ENCODE measurements at places on chromosomes 11 and 22. TPM values are rescaled to one million over a fixed set of nuclear protein-coding genes. Genes with fewer than 3 reads are reported as not detected.

The AMOTL1 gene
- 61.1 TPM for total RNA-seq

The BATF2 gene
- 1.3 TPM for total RNA-seq

The WNT7B gene
- not detected for total RNA-seq

The P2RX6 gene
- 3.5 TPM for total RNA-seq

The DDX25 gene
- total RNA-seq, result 0.14 TPM

The IL17REL gene
- total RNA-seq, result not detected

The TEX54 gene
- not detected for total RNA-seq

The DPP3 gene
- 13.6 TPM for total RNA-seq

The CALCA gene
- total RNA-seq, result not detected

The DDIAS gene
- 0.58 TPM for total RNA-seq

The TRIM3 gene
- total RNA-seq, result 9.0 TPM

The SCUBE2 gene
- total RNA-seq, result 1.8 TPM

The CARD18 gene
- 0.63 TPM for total RNA-seq

The KIAA0930 gene
- 18.6 TPM for total RNA-seq

The OSBP2 gene
- total RNA-seq, result 22.2 TPM

The OR52E5 gene
- not detected for total RNA-seq

The CSNK2A3 gene
- total RNA-seq, result 1.4 TPM

The RANGAP1 gene
- total RNA-seq, result 36.4 TPM

The KCNK4 gene
- total RNA-seq, result not detected

The ST3GAL4 gene
- total RNA-seq, result 61.7 TPM

The OR51B4 gene
- total RNA-seq, result not detected

The C11orf87 gene
- 0.14 TPM for total RNA-seq

The MMP3 gene
- not detected for total RNA-seq

The GP1BB gene
- total RNA-seq, result not detected

The MYOD1 gene
- total RNA-seq, result not detected

The KRTAP5-7 gene
- total RNA-seq, result not detected

The SLC7A4 gene
- 0.25 TPM for total RNA-seq

The RIC3 gene
- total RNA-seq, result 12.9 TPM

The GRM5 gene
- not detected for total RNA-seq

The CWC15 gene
- 71.6 TPM for total RNA-seq

The OR8A1 gene
- not detected for total RNA-seq

The FLRT1 gene
- 0.44 TPM for total RNA-seq

The USH1C gene
- total RNA-seq, result not detected

The FJX1 gene
- 0.88 TPM for total RNA-seq

The OR4C3 gene
- total RNA-seq, result not detected

The CASP4 gene
- total RNA-seq, result 13.9 TPM

The DNAJB13 gene
- total RNA-seq, result not detected

The OR8G5 gene
- total RNA-seq, result not detected

The CCDC188 gene
- not detected for total RNA-seq

The INS gene
- not detected for total RNA-seq

The SMTNL1 gene
- total RNA-seq, result not detected

The TRIM49B gene
- not detected for total RNA-seq

The GAS2 gene
- 15.9 TPM for total RNA-seq

The SHISAL1 gene
- 1.3 TPM for total RNA-seq

The OR10G8 gene
- total RNA-seq, result not detected

The CBLIF gene
- total RNA-seq, result not detected

The OR51I1 gene
- not detected for total RNA-seq

The UCP3 gene
- 2.7 TPM for total RNA-seq

The AIFM3 gene
- 0.47 TPM for total RNA-seq

The KIRREL3 gene
- total RNA-seq, result 0.74 TPM

Measured in left ventricle myocardium inferior (tissue), 1 donor.